ENCODE measurements at places on chromosomes 6 and 20.

DNA sequence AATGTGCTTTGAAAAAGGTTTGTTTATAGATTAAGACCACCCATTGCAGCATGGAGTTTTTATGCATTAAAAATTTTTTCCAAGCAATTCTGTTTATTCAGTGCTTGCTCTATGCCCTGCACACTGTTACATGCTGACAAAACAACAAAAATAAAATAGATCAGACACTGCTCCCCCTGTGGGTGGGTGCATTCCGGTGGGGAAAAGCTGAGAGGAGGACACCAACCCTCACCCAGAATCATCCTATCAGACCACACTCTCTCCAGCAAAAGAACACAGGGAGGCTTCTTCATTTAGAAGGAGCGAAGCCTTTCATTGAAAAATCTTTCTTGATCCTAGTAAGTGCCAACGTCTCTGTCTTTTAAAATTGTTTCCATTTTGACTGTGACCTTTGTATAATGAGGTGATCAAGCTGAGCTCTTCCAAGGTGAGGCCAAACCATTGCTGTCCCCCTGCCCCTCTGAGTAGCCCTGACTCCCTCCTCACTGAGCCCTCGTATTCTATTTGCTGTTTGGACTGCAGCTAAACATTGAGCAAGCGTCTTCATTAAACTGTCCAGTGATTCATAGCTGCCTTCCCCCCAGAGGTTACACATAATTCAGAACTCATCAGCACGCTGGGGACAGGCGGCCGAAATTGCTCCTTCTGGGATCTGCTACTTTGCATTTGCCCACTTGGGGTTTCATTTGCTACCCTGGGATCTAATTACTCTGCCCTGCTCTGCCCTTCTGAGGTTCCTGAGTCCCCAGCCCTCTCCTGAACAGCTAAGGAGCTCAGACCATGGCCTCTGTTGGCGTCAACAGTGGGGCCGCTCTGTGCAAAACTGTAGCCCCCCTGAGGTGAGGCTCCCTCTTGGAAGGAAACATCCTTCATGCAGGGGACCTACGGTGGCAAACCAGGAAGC lies 102.4 kb downstream of the F13A1 start:
- no peak for DNase-seq

DNA sequence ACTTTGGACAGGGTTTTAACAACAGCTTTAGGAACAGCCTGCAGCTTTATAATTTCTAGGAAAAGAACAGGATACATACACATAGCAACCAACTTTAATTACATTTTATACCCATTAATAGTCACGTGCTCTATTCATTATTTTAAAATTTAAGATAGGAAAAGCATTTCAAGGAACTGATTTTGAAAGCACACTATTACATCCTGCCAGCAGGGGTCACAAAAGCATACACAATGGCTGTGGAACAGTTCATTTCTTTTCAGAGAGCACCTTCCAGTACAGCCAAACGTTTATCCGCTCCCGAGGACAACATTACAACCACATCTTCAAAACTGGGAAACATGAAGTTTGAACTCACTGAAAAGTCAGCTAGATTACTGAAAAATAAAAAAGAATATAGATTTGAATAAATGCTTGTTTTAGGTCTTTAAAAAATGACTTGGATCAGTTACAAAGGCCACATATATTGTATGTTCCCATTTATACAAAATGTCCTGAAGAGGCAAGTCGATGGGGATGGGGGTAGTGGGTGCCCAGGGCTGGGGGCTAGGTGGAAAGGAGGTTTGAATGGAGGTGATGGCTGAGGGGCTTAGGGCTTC lies 104.6 kb upstream of the EXOC2 start:
- peak; percentile 67 for DNase-seq

- no peak for DNase-seq
Observed at GRCh38 chr6:42095776-42096541, 45.6 kb downstream of the TAF8 start.

- DNase-seq, result peak; percentile 96
Observed at GRCh38 chr6:93419304-93420162, at the start of gene EPHA7. TSS of gene EPHA7 (minus strand) at chr6:93419559. CDS start at chr6:93419341, 218 bp downstream.

GRCh38 chr6:15593798-15594197 lies 69.0 kb downstream of the DTNBP1 start:
- DNase-seq, result no peak

DNA sequence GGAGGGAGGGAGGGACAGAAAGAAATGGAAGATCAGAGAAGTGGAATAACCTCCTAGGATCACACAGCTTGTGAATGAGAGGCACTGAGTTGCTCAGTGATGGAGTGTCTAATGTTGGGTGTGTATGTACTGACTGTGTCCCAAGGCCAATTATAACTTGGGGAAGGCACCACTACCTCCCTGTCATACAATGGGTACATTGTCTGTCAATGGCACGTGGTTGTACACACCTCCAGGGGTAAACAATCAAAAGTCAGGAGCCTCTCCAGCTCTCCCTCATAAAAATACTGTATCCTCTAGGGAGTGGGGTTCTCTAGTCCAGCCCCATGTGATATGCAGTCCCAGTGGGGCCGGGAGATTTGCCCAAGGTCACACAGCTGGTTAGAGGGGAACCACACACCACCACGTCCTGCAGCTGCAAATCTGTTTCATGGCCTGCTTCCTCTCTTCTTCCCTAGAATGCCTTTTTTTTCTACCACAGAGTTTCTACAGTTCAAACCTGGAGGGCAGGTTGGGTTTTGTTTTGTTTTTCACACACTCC lies 112.5 kb downstream of the SNX5 start:
- no peak for DNase-seq

GRCh38 chr6:62283796-62284411 lies 2.1 kb downstream of the KHDRBS2 start:
- DNase-seq, result peak; percentile 10

DNA sequence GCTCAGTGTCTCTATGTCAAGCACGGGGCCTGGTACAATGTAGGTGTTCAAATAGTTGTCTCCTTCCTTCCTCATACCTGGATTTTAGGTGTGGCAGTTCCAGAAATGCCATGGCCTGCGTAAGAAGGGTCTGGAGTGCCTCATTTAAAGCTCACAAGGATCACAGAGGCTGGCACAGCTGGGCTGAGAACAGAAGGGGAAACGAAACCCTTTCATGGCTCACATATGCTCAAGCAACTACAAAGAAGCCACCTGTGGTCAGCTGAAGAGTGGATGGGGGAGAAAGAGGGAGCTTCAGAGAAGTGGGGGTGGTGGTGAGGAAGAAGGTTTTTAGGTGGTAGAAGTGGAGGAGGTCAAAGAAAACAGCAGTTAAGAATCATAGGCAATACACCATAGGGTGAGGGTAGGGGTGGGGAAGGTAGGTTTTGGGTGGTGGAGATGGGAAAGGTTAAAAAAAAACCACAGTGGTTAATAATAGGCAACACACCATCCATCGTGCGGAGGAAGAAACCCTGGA lies 17.0 kb upstream of the TOP1 start:
- no peak for DNase-seq

- DNase-seq, result no peak
Observed at GRCh38 chr20:40156600-40157317, 532.3 kb downstream of the MAFB start.

DNA sequence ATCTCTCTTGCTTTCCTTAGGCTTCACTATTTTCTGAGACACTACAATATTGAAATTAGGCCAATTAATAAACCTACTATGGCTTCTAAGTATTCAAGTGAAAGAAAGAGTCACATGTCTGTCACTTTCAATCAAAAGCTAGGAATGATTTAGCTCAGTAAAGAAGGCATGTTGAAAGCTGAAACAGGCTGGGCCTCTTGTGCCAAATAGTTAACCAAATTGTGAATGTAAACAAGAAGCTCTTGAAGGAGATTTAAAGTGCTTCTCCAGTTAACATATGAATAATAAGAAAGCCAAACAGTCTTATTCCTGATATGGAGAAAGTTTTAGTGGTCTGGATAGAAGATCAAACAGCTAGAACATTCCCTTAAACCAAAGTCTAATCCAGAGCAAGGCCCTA lies 236.3 kb downstream of the OTOR start:
- DNase-seq, result no peak

DNA sequence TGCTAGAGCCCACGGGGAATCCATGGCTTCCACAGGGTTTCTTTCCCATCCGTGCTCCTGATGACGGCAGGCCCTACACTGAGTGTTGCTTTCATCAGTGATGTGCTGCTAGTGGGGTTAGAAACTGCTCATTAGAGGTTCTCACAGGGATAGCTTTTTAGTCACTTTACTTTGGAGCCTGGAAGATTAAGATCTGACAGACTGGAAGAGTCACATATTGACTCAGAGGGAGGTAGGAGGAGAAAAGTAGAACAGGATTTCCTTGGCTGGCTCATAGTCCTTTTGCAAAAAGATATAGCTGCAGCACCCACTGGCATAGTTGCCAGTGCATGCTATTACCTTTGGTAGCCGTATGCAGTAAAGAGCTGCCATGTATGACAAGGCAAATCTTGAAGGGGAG lies 890.3 kb downstream of the C6orf118 start:
- no peak for DNase-seq

GRCh38 chr6:163392533-163392932 lies 22.0 kb upstream of the QKI start:
- DNase-seq, result peak; percentile 39

DNA sequence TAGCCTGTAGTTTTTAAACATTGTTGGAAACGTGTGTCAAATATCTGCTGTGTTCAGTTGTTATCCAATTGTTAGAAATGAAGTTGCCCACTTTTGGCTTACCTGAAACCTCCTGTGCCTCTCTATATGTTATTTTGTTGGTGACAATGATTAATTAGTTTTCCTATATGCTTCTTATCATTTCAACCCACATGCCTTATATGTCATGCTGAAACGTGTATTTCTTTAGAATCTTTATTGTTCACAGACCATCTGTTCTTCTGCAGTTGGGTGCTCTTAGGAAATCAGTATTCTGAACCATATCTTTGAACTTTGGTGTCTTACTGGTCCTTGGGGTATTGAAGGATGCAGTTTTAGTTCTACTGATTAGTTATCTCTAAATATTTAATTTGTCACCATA lies 91.2 kb upstream of the SCGN start:
- no peak for DNase-seq

DNA sequence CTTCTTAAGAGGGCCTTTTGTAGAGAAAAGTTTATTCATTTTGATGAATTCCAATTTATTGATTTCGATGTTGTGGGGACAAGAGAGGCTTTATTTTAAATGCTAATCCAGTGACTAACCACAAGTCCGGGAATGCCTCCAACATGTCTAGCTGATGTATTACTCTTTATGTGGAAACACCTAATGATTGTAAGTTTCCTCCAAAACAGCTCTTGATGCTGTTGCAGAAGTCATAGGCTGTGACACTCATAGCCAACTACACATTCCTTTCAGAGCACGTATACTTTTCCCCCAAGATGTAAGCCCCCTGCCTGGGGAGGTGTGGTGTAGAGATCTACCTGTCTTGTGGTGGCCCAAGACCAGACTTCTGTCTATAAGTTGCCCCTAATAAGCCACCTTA lies 61.3 kb upstream of the RNF24 start:
- peak; percentile 60 for DNase-seq

DNA sequence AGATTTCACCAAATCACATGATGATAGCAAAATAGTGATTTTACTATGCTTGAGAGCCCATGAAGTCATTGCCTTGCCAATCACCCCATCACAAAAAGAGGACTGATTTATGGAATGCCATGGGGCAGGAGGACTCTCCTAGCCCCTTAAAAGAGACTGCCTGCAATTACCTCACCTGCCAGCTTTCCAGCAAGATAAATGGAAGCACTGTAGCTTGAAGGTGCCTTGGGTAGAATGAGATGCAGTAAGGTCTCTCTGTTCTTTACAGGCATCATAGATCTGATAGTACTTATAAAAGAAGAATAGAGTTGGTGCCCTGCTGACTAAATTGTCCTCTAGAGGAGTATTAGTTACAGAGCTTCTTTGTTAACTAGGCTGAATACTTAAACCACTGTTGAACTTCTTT lies 242.3 kb downstream of the TMEM242 start:
- DNase-seq, result no peak

DNA sequence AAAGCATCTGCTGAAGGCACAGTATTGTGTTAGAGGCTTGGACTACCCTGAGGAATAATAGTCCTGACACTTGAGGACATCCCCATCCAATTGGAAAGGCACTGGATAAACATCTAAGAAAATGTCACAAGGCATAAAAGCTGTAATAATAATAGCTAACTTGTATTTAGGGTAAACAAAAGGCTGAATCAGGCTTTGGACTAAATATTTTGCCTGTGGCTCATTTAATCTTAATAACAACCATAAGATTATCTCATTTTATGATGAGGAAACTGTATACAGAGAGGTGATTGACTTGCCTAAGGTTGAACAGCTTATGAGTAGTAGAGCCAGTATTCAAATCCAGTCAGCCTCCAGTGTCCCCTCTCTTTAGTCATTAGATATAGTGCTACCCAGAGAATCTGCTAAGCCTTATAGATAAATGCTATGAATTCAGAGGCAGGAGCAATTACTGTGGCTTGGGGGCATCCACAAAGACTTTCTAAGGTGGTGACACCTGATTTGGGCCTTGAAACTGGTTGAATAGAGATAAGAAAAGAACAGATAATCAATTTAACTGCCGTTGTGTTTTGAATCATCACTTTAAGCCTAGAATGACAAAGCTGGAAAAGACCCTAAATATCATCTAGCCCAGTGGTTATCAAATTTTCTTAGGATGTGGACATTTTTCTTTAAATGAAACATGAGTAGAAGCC lies 7.5 kb upstream of the ZSWIM1 start:
- DNase-seq, result no peak

- DNase-seq, result no peak
Observed at GRCh38 chr20:46362921-46363867, 43.2 kb downstream of the ELMO2 start.
